ENCODE measurements at places on chromosomes 7 and 10.

- DNase-seq: peak; percentile 32
Measured at GRCh38 chr7:815284-816216, 16.7 kb upstream of the SUN1 start.

DNA sequence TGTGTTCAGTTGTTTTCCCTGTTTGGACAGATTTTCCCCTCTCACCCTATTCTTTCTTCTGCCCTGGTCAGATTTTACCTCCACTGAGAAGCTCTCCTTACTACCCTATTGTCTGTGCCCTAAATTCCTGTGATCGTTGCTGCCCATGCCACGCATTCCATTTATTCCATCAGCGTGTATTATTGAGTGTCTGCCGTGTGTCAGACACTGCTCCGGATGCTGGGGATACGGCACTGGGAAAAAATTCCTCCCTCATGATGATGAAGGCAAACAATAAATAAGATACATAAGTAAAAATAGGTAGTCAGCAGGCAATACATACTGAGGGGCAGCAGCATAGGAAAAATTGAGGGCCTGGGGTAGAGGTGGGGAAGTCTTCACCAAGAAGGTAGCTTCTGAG is 86.8 kb downstream of the FANK1 start:
- no peak for DNase-seq

DNA sequence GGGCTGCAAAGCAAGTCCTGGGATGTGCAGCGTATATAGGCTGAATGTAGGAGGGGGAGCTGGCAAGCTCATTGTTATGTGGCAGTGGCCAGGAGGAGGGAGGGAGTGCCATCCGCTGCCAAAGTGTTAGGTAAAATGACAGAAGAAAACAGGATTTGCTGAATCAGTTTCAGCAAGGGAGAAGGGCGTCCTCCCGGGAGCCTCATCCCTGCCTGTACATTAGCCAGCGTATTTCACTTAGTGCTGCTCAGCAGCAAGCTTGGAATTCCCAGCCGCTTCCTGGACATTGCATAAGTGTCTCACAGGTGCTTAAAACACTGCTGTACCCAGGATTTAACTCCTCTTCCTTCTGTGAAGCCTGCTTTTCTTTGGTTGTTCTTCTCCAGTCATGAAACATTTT is 2.5 kb downstream of the NIPSNAP2 start:
- no peak for DNase-seq

GRCh38 chr10:86090807-86091206 is 275.8 kb downstream of the GRID1 start:
- DNase-seq: no peak

- DNase-seq: peak; percentile 91
Measured at GRCh38 chr10:116211682-116212081, 61.3 kb downstream of the GFRA1 start.

- DNase-seq: no peak
Measured at GRCh38 chr7:16278167-16278787, 143.1 kb downstream of the CRPPA start.

DNA sequence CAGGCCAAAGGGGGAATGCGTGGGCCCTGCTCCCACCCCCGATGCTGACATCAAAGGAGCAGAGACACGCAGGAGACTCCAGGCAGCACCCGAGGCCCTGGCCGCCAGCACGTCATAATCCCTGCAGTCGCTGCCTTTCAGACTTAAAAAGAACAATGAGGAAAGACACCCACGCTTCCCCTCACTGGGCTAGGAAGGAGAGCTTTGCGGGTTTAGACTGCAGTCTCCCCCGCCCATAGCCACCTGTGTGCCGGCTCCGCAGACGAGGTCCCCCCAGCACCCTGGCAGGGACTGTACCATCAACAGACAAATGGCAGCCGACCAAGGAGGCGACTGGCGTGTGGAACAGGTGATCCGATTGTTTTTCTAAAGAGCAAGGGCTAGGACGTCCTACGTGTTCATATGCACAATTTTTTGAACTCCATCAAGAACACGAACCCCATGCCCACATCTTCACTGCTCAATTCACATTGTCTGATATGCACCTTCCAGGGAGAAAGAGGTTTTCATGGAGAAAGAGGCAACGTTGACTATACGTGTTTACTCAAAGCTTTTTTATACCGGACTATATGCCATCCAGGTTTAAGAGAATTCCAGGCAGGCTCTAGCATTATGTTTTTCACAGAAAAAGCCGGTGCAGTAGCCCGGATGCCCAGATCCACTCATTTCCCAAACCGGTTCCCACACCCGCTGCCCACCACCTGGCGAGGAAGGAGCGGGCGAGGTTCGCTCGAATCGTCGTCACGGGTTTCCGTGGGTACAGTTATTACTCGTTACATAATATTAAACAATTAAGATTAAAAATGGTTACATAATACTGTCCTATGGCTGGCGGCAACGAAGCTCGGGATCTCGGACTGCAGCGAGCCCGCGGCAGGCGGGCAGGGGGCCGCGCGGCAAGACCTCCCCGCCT is 1.1 kb downstream of the GRB10 start:
- no peak for DNase-seq

GRCh38 chr7:10346032-10346431 is 627.6 kb upstream of the PHF14 start:
- DNase-seq: no peak
